ENCODE measurements at places on chromosomes 12 and 14.

DNA sequence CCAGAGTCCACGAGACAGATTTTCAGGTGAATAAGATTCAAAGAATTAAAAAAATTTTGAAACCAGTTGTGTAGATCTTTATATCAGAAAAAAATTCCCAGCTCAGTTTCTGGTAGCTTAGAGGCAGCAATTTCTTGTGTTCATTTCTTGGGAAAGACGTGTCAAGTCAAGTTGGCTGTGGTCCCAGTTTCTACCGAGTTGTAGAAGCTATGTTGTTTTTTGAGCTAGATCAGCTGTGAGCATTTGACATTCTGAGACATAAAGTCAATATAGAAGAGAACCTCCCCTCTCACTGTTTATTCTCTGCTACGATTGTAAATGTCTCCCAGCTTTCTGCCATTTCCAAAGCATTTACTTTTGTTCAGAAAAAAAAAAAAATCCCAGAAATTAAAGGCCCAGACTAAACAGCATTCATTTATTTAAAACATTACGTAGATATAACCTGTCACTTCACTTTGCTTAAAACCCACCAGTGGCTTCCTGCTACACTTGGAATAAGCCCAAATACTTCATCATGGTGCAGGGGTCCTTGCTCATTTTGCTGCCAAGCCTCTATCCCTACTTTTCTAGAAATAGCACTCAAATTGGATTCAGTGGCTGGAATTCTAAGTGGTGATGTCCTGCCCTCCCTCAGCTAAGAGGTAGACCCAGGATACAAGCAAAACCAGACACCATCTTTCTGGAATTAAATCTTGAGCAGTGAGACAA lies 20.6 kb upstream of the PYGL start:
- no peak for DNase-seq

- no peak for DNase-seq
Measured at GRCh38 chr14:105588236-105588860, 62.0 kb downstream of the TMEM121 start.

DNA sequence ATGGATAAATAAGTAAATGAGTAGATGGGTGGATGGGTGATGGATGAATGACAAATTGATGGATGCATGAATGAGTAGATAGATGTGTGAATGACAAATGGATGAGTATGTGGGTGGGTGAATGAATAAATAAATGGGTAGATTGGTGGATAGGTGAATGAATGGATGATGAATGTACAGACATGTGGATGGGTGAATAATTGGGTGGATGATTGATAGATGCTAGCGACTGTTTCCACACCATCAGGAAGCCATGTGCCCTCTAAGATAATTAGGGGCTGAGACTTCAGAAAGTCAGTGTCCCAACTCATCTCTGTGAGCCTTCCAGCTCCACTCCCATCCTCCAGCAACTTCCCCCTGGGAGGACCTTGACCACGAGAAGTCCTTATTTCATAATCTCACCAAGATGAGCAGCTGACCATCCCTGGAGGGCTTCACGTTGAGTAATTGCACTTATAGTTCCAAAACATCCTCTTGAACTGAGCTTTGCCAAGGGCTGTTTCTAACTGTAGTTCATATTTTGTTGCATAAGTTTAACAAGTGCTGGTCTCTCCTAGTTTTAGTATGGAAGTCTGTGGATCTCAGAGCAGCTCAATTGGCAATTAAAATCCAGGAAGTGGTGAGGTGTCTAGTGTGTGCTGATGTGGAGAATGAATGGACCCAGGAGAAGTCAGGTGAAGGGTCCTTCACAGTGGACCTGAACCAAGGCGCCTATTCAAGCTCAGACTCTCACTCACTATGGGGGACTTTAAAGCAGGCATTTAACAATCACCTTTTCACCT lies 295.7 kb downstream of the ADGRD1 start:
- no peak for DNase-seq

DNA sequence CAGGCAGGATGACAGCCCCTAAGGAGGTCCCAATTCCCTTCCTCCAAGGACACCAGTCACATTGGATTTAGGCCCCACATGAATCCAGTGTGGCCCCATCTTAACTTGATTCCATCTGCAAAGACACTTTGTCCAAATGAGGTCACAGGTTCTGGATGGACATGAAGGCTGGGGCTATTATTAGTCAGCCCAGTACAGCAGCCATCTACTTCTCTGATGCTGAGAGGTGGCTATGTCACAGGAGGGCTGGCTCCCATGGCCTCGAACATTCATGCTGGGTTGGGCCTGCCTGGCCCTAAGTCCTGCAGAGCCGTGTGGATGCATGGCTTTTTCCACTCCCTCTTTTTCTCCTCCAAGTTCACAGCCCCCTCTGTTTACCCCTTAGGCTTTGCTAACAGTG lies 35.9 kb downstream of the SLC15A4 start:
- no peak for DNase-seq

DNA sequence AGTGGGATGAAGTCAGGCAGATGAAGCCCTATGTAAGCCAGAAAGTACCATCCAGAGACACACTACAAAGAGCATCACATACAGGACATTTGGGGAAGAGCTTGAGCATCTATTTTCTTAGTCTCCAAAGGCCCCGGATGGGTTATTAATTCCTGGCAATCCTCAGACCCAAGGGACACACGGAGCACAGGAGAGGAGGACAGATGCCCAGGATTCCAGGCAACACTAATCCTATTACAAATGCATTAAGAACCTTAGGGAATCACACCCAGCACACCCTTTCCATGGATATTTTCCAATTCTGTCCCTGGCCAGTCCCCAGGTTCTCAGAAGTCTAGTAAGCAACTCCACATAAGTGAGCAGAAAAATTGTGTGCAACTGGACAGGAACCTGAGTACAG lies 65.9 kb downstream of the CMKLR1 start:
- no peak for DNase-seq

DNA sequence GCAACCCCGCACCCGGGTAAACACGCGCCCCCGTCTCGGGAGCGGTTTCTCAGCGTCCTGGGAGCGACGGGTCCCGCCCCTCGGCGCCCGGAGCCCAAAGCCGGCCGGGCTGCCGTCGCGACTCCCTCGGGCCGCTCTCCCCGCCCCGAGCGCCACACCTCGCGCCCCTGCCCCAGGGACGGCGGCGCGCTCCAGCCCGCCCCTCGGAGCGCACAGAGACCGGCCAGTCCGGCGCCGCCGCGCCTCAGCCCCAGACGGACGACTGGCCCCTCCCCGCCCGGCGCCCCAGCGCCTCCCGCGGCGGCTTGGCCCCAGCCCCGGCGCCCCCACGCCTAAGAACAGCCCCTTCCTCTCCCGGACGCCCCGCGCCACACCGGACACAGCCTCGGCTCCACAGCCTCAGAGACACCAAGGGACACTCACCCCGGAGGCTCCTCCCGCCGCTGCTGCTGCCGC lies 411 bp downstream of the BTBD7 start:
- peak; percentile 51 for DNase-seq

- peak; percentile 60 for DNase-seq
Measured at GRCh38 chr12:121926874-121927706, 8.7 kb downstream of the CFAP251 start.

GRCh38 chr12:110253176-110253575 lies 27.9 kb upstream of the ATP2A2 start:
- no peak for DNase-seq
